ENCODE measurements at places on chromosomes 7 and 10.

DNA sequence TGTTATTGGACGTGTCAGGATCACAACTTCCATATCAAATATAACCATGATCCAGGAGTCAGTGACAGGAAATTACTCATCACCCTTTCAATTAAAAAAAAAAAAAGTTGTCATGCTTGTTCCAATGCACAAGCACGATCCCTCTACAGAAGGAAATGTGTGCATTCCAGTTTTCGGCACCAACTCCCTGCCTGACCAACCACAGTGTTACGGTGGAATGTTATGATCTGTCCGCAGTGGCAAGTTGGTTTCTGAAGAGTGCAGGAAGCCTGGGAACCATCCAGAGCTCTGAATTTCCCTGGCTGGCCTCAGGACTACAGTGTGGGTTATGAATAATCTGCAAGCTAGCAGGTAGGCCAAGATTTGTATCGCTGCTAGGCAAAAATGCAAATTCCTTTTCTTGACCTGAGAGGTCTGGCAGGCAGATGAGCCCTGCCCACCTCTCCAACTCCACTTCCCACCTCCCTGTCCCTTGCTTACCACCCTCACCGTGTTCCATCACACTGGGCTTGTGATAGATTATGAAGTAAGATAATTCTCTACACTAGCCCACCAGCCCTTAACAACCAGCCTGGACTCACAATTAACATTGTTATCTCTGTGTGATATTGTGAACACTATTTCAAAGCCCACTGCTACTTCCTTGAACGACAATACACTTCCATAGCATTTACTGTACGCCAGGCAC, 20.4 kb downstream of the FRMPD2 start:
- DNase-seq, result no peak

GRCh38 chr7:81534996-81535395, 234.9 kb downstream of the HGF start:
- no peak for DNase-seq

GRCh38 chr7:25779002-25779546, 372.9 kb upstream of the NFE2L3 start:
- no peak for DNase-seq

- DNase-seq, result no peak
Observed at GRCh38 chr7:154875297-154875696, 127.6 kb downstream of the PAXIP1 start.
